ENCODE measurements at places on chromosomes 6 and 20.

GRCh38 chr20:40962733-40963504, 65.7 kb upstream of the TOP1 start:
- DNase-seq: peak; percentile 60

DNA sequence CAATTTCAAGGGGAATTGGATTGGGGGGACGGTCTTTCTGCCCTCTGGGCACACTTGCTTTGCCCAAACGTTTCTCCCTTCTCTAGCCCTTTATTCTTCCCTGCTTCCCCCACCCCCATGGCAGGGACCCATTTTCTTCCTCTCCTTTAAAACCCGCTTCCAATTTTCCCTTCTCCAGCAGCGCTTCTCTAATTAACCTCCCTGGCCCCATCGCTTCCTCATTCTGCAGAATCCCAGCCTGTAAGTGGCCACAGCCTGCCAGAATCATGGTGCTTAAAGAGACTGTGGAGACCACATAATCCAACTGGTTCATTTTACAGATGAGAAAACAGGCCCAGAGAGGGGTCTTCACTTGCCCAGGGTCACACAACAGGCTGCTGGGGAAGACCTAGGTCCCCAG, 61.4 kb downstream of the CPNE5 start:
- DNase-seq: no peak

DNA sequence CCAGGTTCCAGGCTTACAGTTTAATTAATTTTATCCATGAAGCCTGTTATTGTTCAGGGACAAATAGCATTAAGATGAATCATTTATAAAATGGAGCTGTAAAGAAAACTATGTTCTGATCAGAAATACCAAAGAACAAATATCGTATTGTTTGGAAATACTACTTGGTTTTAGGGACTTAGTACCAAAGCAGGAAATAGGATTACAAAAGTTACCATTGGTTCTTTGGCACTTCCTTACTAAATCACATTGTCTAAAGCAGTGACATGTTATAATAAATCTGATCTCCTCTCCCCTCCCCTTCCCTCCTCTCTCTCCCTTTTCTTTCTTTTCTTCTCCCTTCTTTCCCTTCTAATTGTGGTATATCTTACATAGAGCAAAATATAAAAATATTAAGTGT, 29.6 kb downstream of the CRYBG1 start:
- DNase-seq: no peak

GRCh38 chr6:3351105-3351676, 92.4 kb downstream of the PSMG4 start:
- no peak for DNase-seq

- no peak for DNase-seq
Measured at GRCh38 chr20:39019027-39019426, 56.9 kb downstream of the DHX35 start.

DNA sequence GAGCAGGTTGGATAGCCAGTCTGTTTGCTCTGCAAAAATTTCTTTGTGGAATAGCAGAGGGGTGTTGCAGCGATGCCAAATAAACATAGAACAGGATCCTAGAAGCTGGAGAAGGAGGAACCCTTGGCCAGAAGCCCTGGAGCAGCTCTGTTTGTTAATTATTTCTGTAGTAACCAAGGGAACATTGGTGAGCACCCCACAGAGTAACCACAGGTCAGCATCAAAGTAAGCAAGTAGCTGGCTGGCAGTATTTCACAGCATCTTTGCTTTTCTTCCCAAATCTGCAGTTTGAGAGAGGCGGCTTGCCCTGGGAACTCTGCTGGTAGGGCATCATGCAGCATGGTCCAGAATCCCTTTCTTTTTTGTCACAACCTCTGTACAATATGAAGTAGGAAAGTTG, 12.7 kb upstream of the APMAP start:
- DNase-seq: no peak

DNA sequence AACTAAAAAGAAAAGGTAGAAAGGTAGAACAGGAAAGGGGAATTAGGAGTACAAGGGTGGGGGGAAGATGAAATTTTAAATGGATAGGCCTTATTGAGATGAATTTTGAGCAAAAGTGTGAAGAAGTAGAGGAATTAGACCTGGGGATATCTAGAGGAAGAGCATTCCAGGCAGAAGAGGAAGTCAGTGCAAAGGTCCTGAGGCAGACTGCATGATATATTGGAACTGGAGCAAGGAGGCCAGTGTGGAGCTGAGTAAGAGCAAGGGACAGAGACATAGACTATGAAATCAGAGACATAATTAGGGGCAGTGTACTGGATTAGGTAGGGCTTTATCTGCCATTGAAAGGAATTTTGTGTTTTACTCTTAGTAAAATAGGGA, 40.4 kb downstream of the MAPK14 start:
- DNase-seq: no peak

All from right kidney (tissue), 9 donors.